Umbilical cord (tissue), 2 donors: ENCODE measurements at places on chromosomes 5 and 9. TPM values are rescaled to one million over a fixed set of nuclear protein-coding genes. Genes with fewer than 3 reads are reported as not detected.

The KYAT1 gene
- total RNA-seq = 3.9 TPM

The SLC23A1 gene
- total RNA-seq = not detected

The GPRIN1 gene
- 0.72 TPM for total RNA-seq

The RAB3C gene
- total RNA-seq = 4.6 TPM

The C9 gene
- 0.24 TPM for total RNA-seq

The ERMP1 gene
- total RNA-seq = 12.0 TPM

The THG1L gene
- total RNA-seq = 15.4 TPM

The PCDHB16 gene
- 4.1 TPM for total RNA-seq

The PTAR1 gene
- total RNA-seq = 83.3 TPM

The IL4 gene
- total RNA-seq = not detected

The GPR21 gene
- total RNA-seq = 20.9 TPM

The CD14 gene
- 66.7 TPM for total RNA-seq

The ST8SIA4 gene
- 13.5 TPM for total RNA-seq

The PTGS1 gene
- total RNA-seq = 22.9 TPM

The BHMT2 gene
- 18.3 TPM for total RNA-seq
